ENCODE measurements at places on chromosomes 3 and 15.
A peak's percentile ranks its signal among the peaks of the same experiment; 100 is the strongest.

DNA sequence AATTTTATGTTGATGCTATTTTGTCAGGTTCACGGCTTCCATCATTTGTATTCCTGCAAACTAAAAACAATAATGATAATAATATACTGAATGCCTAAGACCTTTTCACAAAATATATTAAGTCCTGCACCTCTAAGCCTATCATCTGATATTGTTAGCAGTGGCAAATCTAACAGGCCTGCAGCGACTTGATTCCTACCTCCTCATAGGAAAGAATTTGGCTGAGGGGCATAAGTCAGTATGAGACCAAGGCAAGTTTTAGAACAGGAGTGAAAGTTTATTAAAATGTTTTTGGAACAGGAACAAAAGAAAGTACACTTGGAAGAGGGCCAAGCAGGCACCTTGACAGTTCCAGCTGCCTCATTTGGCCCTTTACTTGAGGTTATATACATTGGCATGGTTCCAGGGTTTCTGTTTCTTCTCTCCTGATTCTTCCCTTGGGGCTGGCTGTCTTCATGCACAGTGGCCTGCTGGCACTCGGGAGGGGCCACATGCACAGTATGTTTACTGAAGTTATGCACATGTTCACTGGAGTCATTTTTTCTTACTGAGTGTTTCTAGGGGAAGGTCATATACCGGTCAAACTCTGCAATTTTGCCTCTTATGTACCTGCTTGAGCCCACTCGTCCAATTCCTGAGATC lies 418.1 kb downstream of the EPHA6 start:
- no peak for DNase-seq

GRCh38 chr3:16328124-16328523 lies 63.1 kb downstream of the OXNAD1 start:
- DNase-seq, result no peak

- peak; percentile 24 for DNase-seq
Observed at GRCh38 chr3:151107701-151108100, 22.2 kb downstream of the MED12L start.

GRCh38 chr3:31456373-31456772 lies 76.4 kb upstream of the STT3B start:
- no peak for DNase-seq

DNA sequence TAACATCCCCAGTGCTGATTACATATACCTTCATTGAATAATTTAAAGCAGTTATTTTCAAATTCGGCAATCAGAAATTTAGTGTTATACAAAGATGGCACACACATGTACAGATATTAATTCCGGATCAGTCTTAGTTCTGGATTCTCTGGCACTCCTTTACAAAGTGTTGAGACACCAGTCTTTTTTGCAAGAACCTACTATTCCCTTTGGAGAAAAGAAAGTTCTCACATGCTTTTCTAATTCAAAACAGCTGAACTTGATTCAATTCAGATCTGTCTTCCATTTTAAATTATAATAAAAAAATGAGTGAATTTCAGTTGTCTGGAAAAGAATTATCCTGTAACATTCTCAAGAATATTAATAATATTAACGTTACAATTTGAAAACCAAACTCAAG lies 20.4 kb downstream of the CCDC191 start:
- DNase-seq, result no peak

- DNase-seq, result no peak
Observed at GRCh38 chr3:177553579-177553978, 356.3 kb upstream of the TBL1XR1 start.

DNA sequence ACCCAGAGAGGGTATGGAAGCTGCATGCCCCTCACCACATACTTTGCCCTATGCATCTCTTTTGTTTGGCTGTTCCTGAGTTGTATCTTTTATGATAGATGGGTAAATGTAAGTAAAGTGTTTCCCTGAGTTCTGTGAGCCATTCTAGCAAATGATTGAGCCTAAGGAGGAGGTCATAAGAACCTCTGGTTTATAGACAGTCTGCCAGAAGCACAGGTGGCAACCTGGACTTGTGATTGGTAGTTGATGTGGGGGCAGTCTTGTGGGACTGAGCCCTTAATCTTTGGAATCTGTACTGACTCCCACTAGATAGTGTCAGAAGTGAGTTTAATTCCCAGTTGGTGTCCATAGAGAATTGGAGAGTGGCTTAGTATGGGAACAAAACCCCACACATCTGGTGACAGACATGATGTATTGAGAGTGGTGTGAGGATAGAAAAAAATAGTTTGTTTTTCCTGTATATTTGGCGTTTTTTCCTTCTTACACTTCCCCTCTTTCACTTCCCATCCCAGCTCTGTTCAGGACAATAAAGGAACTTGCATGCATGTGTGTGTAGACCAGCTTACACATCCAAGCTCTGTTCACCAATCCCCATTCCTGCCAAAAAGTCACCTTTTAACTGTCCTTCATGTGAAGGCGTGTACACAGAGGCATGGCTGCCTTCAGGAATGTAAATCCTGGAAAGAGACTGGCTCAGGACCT lies 38.1 kb upstream of the SPPL2A start:
- no peak for DNase-seq

- peak; percentile 99 for DNase-seq
Observed at GRCh38 chr3:12193485-12194165, 34.9 kb upstream of the TIMP4 start.

- no peak for DNase-seq
Observed at GRCh38 chr3:189512039-189512438, 119.2 kb upstream of the TP63 start.

DNA sequence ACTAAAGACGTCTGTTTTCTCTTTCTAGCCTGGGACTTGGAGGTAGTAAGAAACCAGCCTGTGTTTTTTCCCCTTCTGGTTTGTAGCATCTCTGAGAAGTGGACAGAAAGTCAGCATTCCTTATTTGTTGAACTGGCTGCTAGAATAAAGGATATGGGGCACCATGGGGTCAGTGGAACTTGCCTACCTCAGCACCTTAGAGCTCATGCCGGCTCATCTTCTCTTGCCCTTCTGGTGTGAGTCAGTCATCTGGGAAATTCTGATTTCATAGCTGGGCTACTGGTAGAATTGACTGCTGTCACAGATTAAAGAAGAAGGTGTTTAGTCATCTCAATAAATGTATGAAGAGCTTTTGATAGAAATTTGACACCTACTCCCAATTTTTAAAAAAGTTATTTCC lies 202.7 kb upstream of the TOPAZ1 start:
- no peak for DNase-seq

GRCh38 chr3:189316296-189317019 lies 144.7 kb downstream of the TPRG1 start:
- no peak for DNase-seq

DNA sequence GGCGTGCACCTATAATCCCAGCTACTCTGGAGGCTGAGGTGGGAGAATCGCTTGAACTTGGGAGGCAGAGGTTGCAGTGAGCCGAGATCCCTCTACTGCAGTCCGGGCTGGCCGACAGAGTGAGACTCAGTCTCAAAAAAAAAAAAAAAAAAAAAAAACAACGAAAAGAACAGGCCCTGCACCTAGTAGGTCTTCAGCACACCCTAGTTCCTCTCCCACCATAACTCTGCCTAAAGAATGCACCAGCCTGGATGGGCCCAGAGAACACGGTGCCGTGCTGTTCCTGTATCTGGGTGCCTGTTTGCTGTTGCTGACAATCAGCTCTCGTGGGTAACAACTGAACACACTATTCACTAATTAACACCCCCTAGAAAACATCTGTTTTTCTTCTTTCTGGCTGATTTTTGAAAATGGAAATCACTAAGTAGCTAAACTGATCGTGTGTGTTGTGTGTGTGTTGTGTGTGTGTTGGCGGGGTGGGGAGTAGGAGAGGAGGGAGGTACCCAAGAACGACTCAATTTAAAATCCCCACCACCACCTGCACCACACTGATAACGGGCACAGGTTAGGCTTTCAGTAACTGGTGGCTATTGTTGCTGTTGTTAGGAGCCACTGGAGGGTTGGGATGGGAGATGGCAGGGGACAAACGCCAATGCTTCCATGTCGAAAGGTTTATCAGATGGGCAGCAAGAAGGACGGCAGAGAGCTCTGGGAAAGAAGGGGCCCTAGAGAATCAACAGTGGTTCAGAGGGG lies 40.6 kb upstream of the MEX3B start:
- DNase-seq, result no peak

- DNase-seq, result no peak
Observed at GRCh38 chr3:31735667-31736066, 202.9 kb downstream of the STT3B start.

DNA sequence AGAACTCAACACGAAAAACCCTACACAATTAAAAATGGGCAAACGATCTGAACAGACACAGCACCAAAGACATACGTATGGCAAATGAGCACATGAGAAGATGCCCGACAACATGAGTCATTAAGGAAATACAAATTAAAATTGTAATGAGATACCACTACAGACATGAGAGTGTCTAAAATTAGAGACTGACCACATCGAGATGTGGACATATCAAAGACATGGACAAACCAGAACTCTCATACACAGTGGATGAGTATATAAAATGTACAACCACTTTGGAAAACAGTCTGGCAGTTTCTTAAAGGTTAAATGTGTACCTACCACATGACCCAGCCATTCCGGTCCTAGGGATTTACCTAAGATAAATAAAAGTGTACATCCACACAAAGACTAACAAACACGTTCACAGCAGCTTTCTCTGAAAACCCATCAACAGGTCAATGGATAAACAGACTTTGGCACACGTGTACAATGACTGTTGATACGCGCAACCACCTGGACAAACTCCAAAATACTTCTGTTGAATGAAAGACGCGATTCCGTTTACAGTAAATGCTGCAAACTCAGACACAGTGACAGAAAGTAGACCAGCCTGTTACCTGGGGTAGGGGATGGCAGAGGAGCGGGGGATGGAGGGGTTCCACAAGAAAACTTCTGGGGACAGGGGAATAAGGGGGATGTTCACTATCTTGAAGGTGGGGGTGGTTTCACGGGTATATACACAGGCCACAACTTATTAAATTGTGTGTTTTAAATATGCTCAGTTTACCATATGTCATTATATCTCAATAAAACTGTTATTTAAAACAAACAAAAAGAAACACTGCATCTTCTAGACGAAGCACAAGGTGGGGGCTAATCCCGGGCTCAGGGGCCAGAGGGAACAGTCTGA lies 2.1 kb downstream of the TNK2 start:
- DNase-seq, result peak; percentile 46

DNA sequence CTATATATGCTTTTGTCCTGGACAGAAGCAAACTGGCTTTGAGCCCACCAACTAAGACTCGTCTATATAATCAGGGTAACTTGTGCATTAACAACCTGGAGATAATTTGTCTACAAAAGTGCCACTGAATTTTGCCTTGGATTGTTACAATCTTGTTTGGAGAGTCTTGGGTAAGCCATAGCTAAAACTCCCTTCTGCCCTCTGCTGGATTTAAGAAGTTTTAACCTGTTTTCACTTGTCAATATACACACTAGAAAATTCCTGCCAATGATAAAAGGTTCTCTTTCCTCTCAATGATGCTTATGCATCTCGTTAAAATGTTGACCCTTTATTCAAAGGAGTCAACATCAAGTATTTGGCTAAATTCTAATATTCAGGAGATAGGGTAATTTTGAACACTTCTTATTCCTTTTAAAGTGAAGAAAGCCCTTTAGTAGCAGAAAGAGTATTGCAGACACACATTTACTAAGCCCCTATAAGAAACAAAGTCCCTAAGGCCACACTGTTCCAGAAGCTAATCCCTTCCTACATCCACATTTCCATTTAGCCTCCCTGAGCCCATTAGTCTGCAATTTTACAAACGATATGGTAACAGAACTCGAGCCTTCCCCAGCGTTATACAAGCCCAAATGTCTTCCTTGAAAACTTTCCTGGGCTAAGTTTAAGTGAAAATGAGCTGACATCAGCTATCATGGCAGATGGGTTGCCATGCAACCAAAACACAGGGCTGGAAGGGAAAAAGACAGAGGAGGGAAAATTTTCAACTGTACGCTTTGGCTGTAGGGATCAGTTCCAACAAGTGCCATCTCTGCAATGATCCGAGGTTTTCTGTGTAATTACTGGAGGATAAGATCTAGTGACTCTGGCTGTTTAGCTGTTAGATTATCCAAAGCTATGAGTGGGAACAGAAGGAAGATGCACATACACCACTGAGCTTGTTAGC lies 75.9 kb upstream of the FGF12 start:
- peak; percentile 28 for DNase-seq

DNA sequence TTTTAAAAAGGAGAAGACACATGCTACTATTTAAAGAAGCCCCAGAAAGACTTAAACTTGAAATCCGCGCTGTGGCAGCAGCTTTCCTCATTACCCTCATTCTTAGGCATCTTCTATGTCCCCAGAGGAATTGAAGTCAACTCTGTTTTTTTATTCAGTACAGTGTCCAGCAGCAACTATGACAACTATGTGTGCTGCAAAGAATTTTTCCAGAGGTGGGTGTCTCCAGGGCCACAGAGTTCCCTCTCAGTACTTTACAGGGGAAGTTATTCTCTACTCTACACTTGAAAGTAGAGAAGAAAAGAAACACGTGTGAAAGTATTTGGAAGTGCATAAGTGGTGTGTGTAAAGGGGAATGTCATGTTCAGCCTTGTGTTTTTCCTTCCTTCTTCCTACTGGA lies 32.0 kb downstream of the GATM start:
- DNase-seq, result no peak

- no peak for DNase-seq
Observed at GRCh38 chr15:78040653-78041244, 36.8 kb downstream of the TBC1D2B start.

- peak; percentile 77 for DNase-seq
Observed at GRCh38 chr15:55588070-55588814, at the start of gene PYGO1. PYGO1 (minus strand) TSS chr15:55588345; CDS start chr15:55587883, 462 bp downstream.

DNA sequence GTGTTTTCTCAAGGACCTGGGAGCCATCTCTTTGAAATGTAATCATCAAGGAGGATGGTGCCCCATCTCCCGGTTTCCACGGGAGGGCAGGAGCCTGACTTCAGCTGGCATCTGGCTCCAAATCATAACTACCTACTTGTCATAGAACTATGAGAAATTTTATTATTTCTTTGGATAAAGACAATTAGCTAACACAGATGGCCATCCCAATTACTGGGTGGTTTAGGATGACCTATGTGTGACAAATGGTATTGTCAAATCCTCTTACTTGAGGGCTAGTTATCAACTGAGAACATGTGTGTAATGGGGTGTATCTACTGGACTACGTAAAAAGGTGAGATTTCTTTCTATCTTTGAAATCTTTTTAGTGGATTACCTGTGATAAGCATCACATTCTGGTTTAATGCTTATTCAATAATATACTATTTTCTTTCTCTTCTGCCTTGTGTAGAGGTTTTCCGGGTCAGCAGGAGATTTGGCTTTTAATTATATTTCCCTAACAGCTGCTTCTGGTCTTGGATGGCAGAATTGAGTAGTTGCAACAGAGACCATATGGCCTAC lies 15.3 kb upstream of the PARP14 start:
- no peak for DNase-seq

DNA sequence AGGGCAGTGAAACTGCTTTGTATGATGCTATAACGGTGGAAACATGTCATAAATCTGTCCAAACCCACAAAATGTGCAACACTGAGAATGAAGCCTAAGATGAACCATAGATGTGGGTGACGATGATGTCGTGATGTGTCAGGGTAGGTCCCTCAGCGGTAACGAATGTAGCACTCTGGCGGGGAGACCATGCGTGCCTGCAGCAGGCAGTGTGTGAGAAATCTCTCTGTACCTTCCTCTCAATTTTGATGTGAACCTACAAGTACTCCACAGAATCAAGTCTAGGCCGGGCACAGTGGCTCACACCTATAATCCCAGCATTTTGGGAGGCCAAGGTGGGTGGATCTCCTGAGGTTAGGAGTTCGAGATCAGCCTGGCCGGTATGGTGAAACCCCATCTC lies 268.2 kb upstream of the LYSMD4 start:
- DNase-seq, result peak; percentile 43

- no peak for DNase-seq
Observed at GRCh38 chr3:130491431-130491830, 25.5 kb upstream of the COL6A6 start.

Measured in fibroblast of skin of right biceps (primary cell).